Naive thymus-derived CD4-positive, alpha-beta T cell (primary cell): ENCODE measurements at places on chromosomes 7 and 10. TPM values are rescaled to one million over a fixed set of nuclear protein-coding genes. Genes with fewer than 3 reads are reported as not detected.

SPDYE9 gene
- not detected for total RNA-seq

DNA sequence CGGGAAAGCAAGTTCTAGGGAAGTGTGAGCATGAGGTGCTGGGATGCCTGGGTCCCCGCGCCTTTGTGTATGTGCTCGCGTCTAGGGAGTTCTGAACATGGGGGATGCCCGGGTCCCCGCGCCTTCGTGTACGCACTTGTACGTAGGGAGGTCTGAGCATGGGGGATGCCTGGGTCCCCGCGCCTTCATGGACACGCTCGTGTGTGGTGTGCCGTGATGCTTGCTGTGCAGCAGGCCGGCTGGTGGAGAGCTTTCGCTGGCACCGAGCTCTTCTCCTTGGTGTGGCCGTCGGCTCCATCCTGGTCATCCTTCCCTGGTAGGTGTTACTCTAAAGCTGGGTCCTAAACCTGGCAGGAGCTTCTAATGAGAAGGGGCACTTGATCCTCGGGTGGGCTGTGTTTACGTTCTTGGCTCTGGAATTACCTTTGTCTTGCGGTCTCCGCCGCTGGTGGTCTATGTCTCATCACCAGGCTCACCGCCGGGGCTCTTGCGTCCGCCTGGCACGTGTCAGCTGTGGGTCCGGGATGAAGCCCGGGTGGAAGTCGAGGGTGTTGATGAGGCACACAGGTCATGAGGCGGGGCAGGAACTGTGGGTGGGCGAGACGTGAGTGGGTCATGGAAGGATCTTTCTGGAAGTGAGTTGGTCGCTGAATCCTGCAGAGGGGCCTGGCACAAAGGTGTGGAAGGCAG lies 63.5 kb downstream of the DNAJB6 start:
- H3K27me3 ChIP-seq, result no peaks in the 10 kb centered on the region
- H3K4me1 ChIP-seq, result no peaks in the 10 kb centered on the region
- H3K36me3 ChIP-seq, result no peaks in the 10 kb centered on the region
- no peak for DNase-seq
- H3K27ac ChIP-seq, result no peak overlapping the region

TEX36 gene
- not detected for total RNA-seq

DNA sequence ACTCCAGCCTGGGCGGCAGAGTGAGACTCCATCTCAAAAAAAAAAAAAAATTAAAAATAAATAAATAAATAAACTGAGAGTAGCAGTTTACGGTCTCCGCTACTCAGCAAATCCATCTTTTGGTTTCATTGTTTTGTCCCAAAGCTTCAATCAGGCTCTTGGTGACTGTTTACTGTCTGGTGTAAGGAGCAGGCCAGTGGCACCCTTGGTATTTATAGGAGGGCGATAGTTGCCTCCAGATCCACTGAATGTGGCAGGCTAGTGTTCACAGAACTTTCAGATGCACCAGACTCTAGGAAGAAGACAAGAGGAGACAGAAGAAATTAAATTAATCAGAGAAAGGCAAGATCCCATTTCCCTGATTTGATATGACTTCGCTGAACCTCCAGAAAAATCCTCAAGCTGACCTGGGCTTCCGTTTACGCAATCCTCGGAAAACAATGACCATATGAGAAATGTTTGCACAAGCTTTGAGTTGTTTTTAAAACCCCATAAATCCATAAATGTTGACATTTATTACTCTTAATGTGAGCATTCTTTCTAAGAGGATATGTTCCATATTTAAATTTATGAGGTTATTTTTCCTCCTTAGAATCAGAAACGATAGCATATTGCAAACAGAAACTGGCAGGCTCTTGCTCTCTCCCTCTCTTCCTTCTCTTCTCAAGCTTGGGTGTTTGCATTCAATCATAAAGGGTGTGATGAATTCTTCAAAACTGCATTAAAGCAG lies 7.1 kb upstream of the MUC3A start:
- H3K27me3 ChIP-seq, result no peaks in the 10 kb centered on the region
- no peaks in the 10 kb centered on the region for H3K36me3 ChIP-seq
- H3K27ac ChIP-seq, result no peak overlapping the region
- DNase-seq, result no peak
- no peak overlapping the region for H3K4me3 ChIP-seq
- H3K4me1 ChIP-seq, result no peaks in the 10 kb centered on the region

GRCh38 chr7:151677581-151678226 lies 158.0 kb upstream of the RHEB start:
- H3K4me3 ChIP-seq, result no peak overlapping the region
- no peak for DNase-seq
- H3K4me1 ChIP-seq, result no peaks in the 10 kb centered on the region
- H3K27ac ChIP-seq, result no peak overlapping the region
- peaks cover 23% of the 10 kb centered on the region for H3K36me3 ChIP-seq

LMOD2 gene
- not detected for total RNA-seq

GRCh38 chr10:58775960-58776567 lies 263.4 kb downstream of the BICC1 start:
- H3K4me3 ChIP-seq, result no peak overlapping the region
- H3K27me3 ChIP-seq, result no peaks in the 10 kb centered on the region

UPP1 gene
- total RNA-seq, result 84.7 and 89.4 TPM in 2 replicates

GRCh38 chr10:119211176-119211575 lies 3.8 kb downstream of the GRK5 start:
- peaks cover 55% of the 10 kb centered on the region for H3K4me1 ChIP-seq
- peak overlapping the region; percentile 85 for H3K27ac ChIP-seq
- H3K36me3 ChIP-seq, result no peaks in the 10 kb centered on the region
- no peaks in the 10 kb centered on the region for H3K27me3 ChIP-seq

DNA sequence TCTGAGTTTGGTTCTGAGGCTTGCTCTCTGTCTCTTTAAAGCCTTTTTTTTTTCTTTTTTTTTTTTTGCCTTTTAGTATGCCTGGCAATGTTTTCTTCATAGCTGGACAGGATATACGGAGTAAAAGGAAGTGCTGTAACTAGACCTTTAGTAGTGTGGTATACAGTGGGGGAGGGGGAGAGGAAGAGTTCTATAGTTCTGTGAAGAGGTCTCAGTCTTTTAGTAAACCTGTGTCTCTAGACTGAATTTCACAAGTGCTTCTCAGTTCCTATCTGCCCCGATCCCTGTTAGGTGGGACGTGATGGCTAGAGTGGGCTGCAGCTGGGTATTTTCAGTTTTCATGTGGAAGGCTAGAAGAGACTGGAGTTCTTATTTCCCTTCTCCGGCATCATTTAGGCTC lies 3.1 kb upstream of the ABCC2 start:
- no peak for DNase-seq
- H3K27me3 ChIP-seq, result no peaks in the 10 kb centered on the region
- no peak overlapping the region for H3K4me3 ChIP-seq

FAM25C gene
- total RNA-seq, result not detected in 2 replicates
